ENCODE measurements at places on chromosomes 1 and 21. TPM values are rescaled to one million over a fixed set of nuclear protein-coding genes. Genes with fewer than 3 reads are reported as not detected.

EFNA1 gene
- total RNA-seq = 0.84 TPM

SLC5A9 gene
- total RNA-seq = 0.10 TPM

DIRAS3 gene
- total RNA-seq = not detected

SLC1A7 gene
- 0.94 TPM for total RNA-seq

MAP1LC3C gene
- total RNA-seq = not detected

OR2L3 gene
- total RNA-seq = not detected

CLDN17 gene
- total RNA-seq = not detected

SLAMF8 gene
- total RNA-seq = 0.84 TPM

MSH4 gene
- total RNA-seq = 0.31 TPM

SELE gene
- total RNA-seq = not detected
